ENCODE measurements at places on chromosomes 12 and 14. TPM values are rescaled to one million over a fixed set of nuclear protein-coding genes. Genes with fewer than 3 reads are reported as not detected.

The GZMH gene
- total RNA-seq: not detected

The DCP1B gene
- 9.0 TPM for total RNA-seq

The RNF212B gene
- not detected for total RNA-seq

The IL26 gene
- not detected for total RNA-seq

The VSX2 gene
- total RNA-seq: not detected

The TSPAN9 gene
- 60.1 TPM for total RNA-seq

The TEX22 gene
- 0.43 TPM for total RNA-seq

The GTF2A1 gene
- total RNA-seq: 43.5 TPM

The LRP1-AS gene
- not detected for total RNA-seq

The TC2N gene
- not detected for total RNA-seq

The RDH16 gene
- 0.16 TPM for total RNA-seq

The CCDC197 gene
- not detected for total RNA-seq

The KLRC1 gene
- total RNA-seq: not detected

The TAS2R50 gene
- total RNA-seq: 1.7 TPM

The C12orf54 gene
- not detected for total RNA-seq

The SLC38A4 gene
- 0.34 TPM for total RNA-seq

The KRT78 gene
- total RNA-seq: not detected

The NANOG gene
- not detected for total RNA-seq

The RERGL gene
- not detected for total RNA-seq

The CCDC177 gene
- 0.09 TPM for total RNA-seq

The NYNRIN gene
- total RNA-seq: 17.5 TPM

The OR10A7 gene
- not detected for total RNA-seq

The ISM2 gene
- 0.16 TPM for total RNA-seq

The NFE2 gene
- 0.17 TPM for total RNA-seq

The RASSF9 gene
- 0.47 TPM for total RNA-seq

The PAX9 gene
- total RNA-seq: under 0.01 TPM

The SYNDIG1L gene
- under 0.01 TPM for total RNA-seq

The BRAP gene
- 21.3 TPM for total RNA-seq

The PTPRQ gene
- total RNA-seq: 0.26 TPM

The GSC gene
- total RNA-seq: not detected

The MORN3 gene
- 0.63 TPM for total RNA-seq

The KCNK10 gene
- not detected for total RNA-seq

The KRT3 gene
- total RNA-seq: not detected

The FITM1 gene
- 0.16 TPM for total RNA-seq

The PPP4R4 gene
- 0.34 TPM for total RNA-seq

The SIX1 gene
- total RNA-seq: 9.8 TPM

The AICDA gene
- total RNA-seq: not detected

The MFAP5 gene
- total RNA-seq: 17.5 TPM

The GDF3 gene
- total RNA-seq: not detected

The PRKD1 gene
- total RNA-seq: 8.4 TPM

The USP44 gene
- 10.0 TPM for total RNA-seq

The SLCO1B1 gene
- not detected for total RNA-seq

The OAS2 gene
- 0.69 TPM for total RNA-seq

The BRMS1L gene
- 3.6 TPM for total RNA-seq

The RAD9B gene
- total RNA-seq: 0.69 TPM

The SLCO1A2 gene
- total RNA-seq: not detected

The ANO4 gene
- total RNA-seq: 0.94 TPM
